ENCODE measurements at places on chromosomes 1 and 21.

GRCh38 chr1:68173936-68174737, 58.2 kb downstream of the WLS start:
- no peaks in the 10 kb centered on the region for H3K27me3 ChIP-seq
- no peak for DNase-seq
- H3K36me3 ChIP-seq, result no peaks in the 10 kb centered on the region
- peaks cover 2% of the 10 kb centered on the region for H3K4me1 ChIP-seq

GRCh38 chr1:37166005-37166404, 131.7 kb upstream of the GRIK3 start:
- no peak overlapping the region for H3K4me3 ChIP-seq
- H3K27ac ChIP-seq, result no peak overlapping the region
- H3K4me1 ChIP-seq, result no peaks in the 10 kb centered on the region
- H3K27me3 ChIP-seq, result peaks cover 12% of the 10 kb centered on the region
- no peaks in the 10 kb centered on the region for H3K36me3 ChIP-seq

- peaks cover 18% of the 10 kb centered on the region for H3K27me3 ChIP-seq
- H3K4me1 ChIP-seq, result peaks cover 42% of the 10 kb centered on the region
- H3K4me3 ChIP-seq, result peak overlapping the region; percentile 2
- peak overlapping the region; percentile 62 for H3K27ac ChIP-seq
- DNase-seq, result no peak
- peaks cover 4% of the 10 kb centered on the region for H3K36me3 ChIP-seq
These were observed 15.9 kb downstream of the SLC27A3 start for GRCh38 chr1:153790966-153791647.

- H3K27ac ChIP-seq, result no peak overlapping the region
- H3K4me1 ChIP-seq, result peaks cover 50% of the 10 kb centered on the region
- H3K4me3 ChIP-seq, result peak overlapping the region; percentile 33
- DNase-seq, result no peak
These were observed 4.0 kb downstream of the H3-3A start for GRCh38 chr1:226066415-226067078.

DNA sequence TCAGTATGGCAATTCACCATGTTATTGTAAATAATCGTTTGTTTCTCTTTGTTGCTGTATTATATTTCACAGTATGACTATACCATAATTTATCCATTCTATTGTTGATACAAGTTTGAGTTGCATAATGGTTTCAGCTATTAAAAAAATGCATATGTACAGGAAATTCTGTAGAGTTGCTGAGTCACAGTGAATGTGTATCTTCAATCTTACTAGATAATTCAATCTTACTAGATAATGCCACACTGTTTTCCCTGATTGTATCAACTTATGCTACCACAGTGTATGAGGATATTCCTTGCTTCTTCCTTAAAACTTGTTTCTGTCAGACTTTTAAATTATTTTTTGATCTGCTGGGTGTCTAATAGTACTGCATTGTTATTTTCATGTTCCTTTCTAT, 3.5 kb upstream of the COA6 start:
- no peak for DNase-seq
- H3K27me3 ChIP-seq, result no peaks in the 10 kb centered on the region
- H3K4me1 ChIP-seq, result peaks cover 43% of the 10 kb centered on the region
- no peak overlapping the region for H3K4me3 ChIP-seq
- H3K27ac ChIP-seq, result no peak overlapping the region

DNA sequence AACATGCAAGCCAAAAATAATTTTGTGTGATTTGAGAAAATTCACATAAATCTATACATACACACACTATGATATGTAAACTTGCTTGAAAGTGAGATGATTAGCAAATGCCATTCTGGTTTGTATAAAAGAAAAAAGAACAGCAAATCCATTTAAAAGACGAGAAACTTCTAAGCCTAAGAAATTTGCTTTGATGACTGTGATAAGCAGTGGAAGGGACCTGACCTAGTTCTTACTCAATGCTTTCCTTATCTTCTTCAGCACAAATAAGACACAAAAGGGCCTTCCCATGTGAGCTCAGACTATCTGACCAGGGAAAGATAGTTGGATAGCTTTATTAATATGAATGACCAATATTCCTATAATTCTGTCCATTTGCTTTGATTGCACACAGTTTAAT, 25.3 kb upstream of the NMNAT2 start:
- no peaks in the 10 kb centered on the region for H3K4me1 ChIP-seq
- H3K36me3 ChIP-seq, result no peaks in the 10 kb centered on the region
- H3K27me3 ChIP-seq, result peaks cover 10% of the 10 kb centered on the region
- DNase-seq, result no peak
- H3K27ac ChIP-seq, result no peak overlapping the region
- H3K4me3 ChIP-seq, result no peak overlapping the region

- peaks cover 41% of the 10 kb centered on the region for H3K4me1 ChIP-seq
- no peaks in the 10 kb centered on the region for H3K27me3 ChIP-seq
- H3K4me3 ChIP-seq, result peak overlapping the region; percentile 74
- H3K27ac ChIP-seq, result peak overlapping the region; percentile 73
These were observed 598 bp upstream of the ADIPOR1 start for GRCh38 chr1:202958544-202959275.

DNA sequence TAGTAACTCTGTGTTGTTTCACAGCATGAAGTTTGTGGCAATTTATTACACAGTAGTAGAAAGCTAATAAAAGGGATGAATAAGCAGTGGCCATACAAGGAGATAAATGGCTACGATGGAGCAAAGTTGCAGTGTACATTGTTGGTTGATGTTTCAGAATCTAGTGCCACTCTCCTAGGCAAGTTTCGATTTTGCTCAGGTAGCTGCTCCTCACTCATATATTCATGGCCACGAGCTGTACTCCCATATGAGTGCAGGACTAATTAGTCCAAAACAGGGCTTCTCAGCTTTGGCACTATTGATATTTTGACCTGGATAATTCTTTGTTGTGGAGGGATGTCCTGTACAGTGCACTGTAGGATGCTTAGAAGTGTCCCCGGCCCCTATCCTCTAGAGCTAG, 30.0 kb upstream of the ATP1A1 start:
- no peaks in the 10 kb centered on the region for H3K36me3 ChIP-seq
- H3K27me3 ChIP-seq, result no peaks in the 10 kb centered on the region
- H3K27ac ChIP-seq, result no peak overlapping the region

DNA sequence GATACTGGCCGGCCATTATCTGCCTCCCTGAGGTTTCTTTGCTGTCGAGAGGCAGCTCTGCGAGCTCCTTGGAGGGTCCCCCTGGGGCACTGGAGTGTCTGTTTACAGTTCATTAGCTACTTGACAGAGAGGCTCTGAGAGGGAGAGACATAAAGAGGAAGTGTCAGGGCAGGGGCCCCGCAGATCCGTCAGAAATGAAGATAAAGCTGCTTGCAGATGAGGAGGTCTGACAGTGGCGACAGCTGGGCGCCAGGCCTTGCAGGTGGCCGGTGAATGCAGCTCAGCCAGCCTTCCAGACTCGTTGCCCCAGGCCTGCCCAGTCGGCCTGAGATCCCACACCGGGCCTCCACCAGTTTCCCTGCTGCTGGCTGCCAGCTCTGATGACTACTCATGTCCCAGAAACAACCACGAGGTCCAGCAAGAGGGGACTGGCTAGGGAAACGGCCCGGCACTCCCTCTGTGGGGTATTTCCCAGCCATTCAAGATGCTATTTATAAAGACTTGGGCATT, 84.7 kb downstream of the DISP3 start:
- no peak overlapping the region for H3K4me3 ChIP-seq
- no peak for DNase-seq
- H3K27me3 ChIP-seq, result peaks cover 16% of the 10 kb centered on the region
- H3K4me1 ChIP-seq, result no peaks in the 10 kb centered on the region

GRCh38 chr1:66809736-66810326, 8.8 kb upstream of the INSL5 start:
- no peaks in the 10 kb centered on the region for H3K27me3 ChIP-seq
- no peaks in the 10 kb centered on the region for H3K4me1 ChIP-seq
- DNase-seq, result no peak
- H3K27ac ChIP-seq, result no peak overlapping the region
- H3K4me3 ChIP-seq, result no peak overlapping the region

DNA sequence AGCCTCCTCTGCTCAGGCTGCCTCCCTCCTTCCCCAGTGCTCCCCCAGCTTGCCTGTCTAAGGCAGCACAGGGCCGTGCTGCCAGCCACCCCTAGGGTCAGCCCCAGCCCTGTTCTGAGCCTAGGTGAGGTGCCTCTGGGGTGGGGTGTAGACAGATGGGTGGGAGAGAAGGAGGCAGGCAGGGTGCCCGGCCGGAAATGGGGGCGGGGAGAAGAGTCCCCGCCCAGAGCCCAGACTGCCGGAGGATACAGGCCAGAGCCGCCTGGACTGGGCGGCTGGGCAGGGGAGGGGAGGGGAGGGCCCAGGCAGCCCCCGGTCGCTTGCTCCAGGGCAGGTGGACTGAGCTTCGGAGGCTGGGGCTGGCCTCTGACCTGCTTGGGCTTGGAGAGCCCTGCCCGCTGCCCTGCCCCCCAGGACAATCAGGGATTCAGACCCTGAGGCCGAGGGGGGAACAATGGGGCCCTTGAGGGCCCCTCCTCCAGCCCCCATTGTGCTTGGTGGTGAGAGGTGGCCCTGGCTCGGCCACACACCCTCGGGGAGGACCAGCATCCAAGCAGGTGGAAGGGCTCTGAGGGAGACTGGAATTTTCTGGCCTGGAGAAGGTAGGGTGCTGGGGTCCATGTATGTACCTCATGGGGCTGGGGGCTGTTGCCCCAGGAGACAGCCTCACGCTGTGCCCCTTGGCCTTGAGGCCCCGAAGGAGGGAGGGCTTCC, at the start of gene GJC2:
Gene GJC2, plus strand, starts transcription at position 525 of the 714 bp plus-strand sequence. CDS start 7,829 bp downstream, outside the sequence.
- no peaks in the 10 kb centered on the region for H3K36me3 ChIP-seq
- no peaks in the 10 kb centered on the region for H3K27me3 ChIP-seq
- no peak within 1 kb of the TSS for H3K4me3 ChIP-seq

DNA sequence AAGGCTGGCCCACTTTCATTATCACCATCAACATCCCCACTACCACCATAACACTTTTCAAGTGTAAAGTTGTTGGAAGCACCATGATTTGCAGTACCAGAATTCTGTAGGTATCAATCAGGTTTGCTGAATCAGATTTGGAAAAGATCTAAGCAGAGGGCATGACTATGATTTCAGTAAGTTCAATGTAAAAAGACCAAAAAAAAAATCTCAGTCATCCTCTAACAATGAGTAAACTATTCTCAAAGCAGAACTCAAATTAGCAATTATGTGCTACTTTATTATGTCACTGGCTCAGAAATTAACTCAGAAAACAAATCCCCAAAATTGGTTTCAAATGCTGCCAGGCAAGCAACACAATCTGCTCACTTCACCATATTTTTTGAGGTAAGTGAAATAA, 187.8 kb upstream of the HP1BP3 start:
- H3K36me3 ChIP-seq, result peaks cover 22% of the 10 kb centered on the region
- H3K27ac ChIP-seq, result no peak overlapping the region
- H3K4me3 ChIP-seq, result no peak overlapping the region

GRCh38 chr1:55547405-55547804, 332.2 kb upstream of the USP24 start:
- H3K36me3 ChIP-seq, result no peaks in the 10 kb centered on the region
- no peaks in the 10 kb centered on the region for H3K4me1 ChIP-seq
- H3K27me3 ChIP-seq, result no peaks in the 10 kb centered on the region
- no peak for DNase-seq

DNA sequence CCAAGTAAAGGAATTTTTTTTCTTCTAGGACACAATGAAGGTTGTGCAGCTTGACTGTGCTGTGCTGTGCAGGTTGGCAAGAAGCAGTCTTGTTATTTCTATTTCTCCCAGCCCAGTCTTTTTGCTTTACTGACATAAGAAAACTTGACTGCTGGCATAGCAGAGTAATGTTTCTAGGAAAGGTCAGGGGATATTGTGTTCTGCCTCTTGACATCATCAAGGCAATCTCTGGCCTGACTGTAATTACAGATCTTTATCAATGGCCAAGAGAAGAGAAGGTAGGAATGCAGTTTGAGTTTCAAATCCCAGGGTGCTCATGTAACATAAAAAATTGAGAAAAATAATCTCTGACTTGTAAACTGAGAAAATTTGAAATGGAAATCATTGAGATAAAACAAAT, 226.3 kb upstream of the ADGRL4 start:
- H3K4me3 ChIP-seq, result no peak overlapping the region
- H3K4me1 ChIP-seq, result no peaks in the 10 kb centered on the region
- no peak for DNase-seq
- H3K27me3 ChIP-seq, result no peaks in the 10 kb centered on the region

DNA sequence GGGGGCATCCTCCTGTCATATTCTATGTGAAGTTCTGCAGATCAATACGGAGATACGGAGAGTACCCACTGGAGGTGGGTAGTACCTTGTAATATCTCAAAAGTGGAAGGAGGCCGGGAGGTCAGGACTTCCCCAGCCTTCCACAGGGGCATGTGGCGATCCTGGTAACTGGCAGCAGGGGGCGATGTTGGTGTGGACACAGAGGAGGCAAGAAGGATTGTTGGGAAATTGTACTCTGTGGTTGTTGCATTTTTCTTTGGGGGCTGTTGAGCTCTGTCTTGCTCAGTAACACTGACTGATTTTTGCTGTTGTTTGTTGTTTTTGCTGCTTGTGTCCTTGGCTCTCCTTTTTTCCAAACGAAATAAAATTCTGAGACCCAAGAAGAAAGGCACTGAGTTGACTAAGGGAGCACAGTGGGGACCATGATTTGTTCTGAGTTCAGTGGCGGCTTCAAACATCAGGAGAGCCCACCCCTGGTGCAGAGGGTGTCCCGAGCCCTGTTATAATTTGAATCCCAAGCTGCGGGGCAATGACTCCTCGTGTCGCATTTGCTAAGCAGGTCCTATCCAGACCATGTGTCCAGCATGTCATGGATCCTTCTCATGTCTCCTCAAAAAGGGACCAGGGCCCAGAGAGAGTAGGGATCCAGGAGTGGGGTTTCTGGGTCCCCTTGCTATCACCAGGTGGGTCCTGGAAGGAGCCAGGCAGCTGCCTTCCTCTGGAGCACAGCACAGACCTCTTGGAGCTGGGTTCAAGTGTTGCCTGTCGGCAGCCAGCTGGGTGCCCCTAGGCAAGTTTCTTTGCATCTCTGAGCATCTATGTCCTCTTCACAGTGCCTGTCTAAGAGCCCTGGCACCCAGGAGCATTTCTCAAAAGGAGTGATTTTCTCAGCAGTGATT, 22.8 kb downstream of the LHX4 start:
- DNase-seq, result peak; percentile 75
- peaks cover 4% of the 10 kb centered on the region for H3K27me3 ChIP-seq
- no peak overlapping the region for H3K27ac ChIP-seq

All from activated CD4-positive, alpha-beta memory T cell treated with anti-CD3 and anti-CD28 coated beads, Interleukin-2, amount 10 ng/mL, durations not matched to agents 7 days and 5 days (primary cell).